ENCODE measurements at places on chromosomes 11 and 22.
A peak's percentile ranks its signal among the peaks of the same experiment; 100 is the strongest.

GRCh38 chr11:63958008-63958407 lies 16.4 kb upstream of the COX8A start:
- DNase-seq = no peak

GRCh38 chr11:126702165-126702720 lies 298.3 kb downstream of the KIRREL3 start:
- no peak for DNase-seq

- DNase-seq = no peak
These were observed 40.6 kb upstream of the ARL14EP start for GRCh38 chr11:30282289-30282631.

- DNase-seq = no peak
These were observed 17.1 kb upstream of the TOLLIP start for GRCh38 chr11:1326435-1327063.

GRCh38 chr11:107263844-107264563 lies 193.6 kb downstream of the CWF19L2 start:
- DNase-seq = no peak

DNA sequence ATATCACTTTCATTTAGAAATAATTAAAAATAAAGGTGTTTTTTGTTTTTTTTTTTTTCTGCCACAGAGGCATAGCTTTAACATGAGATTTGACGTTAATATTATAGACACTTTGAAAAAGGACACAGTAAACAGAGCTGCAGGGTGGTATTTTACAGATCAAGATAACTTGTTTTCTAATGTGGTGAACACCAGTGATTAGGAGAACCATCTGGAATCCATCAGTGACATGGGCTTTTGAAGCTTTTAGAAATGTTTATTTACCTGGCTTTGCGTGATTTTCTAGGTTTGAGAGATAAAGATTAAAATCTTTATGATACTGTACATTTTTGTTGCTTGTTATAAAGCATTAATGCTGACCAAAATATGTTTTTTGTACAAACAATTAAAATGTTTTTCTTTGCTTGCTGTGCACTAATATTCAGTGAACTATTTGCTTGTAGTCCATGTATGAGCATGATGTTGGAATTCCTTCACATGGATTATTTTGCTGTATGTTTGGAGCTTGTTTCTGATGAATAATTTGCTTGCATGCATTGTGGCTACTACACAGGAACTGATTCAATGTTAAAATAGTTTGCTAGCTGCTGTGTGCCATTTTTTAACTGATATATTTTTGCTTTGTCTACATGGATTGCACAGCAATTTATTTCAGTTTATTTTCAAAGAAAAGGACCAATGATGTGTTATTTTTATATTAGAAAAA lies 352.1 kb upstream of the NARS2 start:
- DNase-seq = no peak

- no peak for DNase-seq
These were observed 81.1 kb downstream of the MORC2 start for GRCh38 chr22:30887453-30887852.

- no peak for DNase-seq
These were observed 1078.0 kb downstream of the LRRC4C start for GRCh38 chr11:40381481-40381880.

GRCh38 chr22:27877501-27877900 lies 41.6 kb downstream of the PITPNB start:
- no peak for DNase-seq

- no peak for DNase-seq
These were observed 74.1 kb downstream of the CDKN1C start for GRCh38 chr11:2811206-2812091.

- DNase-seq = no peak
These were observed 32.2 kb downstream of the ZBTB16 start for GRCh38 chr11:114091516-114092397.

DNA sequence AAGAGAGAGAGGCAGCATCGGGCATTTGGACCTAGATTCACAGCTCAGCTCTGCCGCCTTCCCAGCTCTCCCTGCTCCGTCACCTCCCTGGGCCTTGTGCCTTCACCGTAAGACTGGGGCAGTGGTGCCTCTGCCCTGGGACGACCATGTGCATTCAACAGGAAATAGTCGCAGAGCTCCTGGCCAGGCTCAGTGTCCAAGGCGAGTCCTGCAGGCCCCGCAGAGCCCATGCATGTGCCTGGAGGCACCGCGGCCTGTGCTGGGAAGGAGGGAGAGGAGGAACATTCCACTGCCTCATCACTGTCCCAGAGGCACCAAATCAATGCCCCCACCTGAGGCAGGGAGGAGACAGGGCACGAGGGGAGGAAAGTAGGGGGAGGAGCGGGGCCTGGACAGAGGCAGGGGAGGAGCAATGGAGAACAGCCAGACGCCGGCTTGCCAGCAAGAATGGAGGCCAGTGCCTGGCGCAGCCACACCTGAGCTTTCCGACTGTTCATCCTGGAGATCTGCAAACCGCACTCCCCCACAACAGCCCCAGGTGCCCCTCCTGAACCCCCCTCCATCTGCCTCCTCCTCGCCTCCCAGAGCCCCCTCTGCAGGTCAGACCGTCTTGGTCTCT lies 74.4 kb upstream of the PRR5 start:
- no peak for DNase-seq

- DNase-seq = no peak
These were observed 594 bp downstream of the NRXN2 start for GRCh38 chr11:64722141-64723065.

DNA sequence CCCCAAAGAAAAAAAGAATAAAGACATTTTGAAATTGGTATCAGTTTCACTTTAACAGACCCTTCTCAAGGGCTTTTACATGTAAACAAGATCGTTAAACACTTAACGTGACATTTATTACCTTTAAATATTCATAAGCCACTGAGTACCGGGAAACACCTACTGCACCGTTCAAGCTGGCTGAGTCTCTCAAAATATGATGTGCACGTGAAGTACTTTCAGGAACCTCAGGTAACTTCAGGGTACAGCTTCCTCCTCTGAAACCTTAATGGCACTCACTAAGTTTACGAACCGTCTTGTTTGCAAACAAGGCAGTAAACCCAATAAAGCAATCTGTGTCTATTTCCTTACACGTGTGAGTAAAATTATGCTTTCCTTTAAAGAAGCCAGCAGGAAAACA lies 105.5 kb upstream of the TENM4 start:
- no peak for DNase-seq

GRCh38 chr22:17401728-17402127 lies 32.5 kb downstream of the CECR2 start:
- no peak for DNase-seq

- DNase-seq = peak; percentile 88
These were observed 54.1 kb downstream of the WNT11 start for GRCh38 chr11:76152086-76152681.

DNA sequence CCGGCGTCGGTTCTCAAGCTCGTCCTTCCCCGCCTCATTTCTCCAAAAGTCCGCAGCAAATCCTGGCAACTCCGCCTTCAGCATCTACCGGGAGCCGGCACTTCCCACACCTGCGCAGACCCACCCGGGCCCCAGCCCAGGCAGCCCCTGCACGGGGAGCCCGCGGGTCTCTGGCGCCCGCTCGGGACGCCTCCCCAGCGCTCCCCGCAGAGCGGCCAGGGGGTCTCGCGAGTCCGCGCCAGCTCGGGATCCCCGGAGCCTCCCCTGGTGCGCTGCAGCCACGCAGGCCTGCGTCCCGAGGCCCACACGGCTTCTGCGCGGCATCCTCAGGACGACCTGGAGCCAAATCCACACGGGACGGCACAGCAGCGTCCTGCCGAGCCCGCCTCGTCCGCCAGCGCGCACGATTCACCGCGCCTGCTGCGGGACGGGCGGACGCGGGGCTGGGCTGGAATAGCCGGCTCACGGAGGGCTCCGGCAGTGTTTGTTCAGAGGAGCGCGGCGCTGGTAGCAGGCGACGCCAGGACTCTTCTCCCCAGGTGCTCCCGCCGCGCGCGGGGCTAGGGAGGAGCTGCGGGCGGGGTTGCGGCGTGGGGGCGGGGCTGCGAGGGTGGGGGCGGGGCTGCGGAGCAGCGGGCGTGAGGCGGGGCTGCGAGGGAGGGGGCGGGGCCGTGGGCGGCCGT lies 816 bp upstream of the PHRF1 start:
- DNase-seq = peak; percentile 65

DNA sequence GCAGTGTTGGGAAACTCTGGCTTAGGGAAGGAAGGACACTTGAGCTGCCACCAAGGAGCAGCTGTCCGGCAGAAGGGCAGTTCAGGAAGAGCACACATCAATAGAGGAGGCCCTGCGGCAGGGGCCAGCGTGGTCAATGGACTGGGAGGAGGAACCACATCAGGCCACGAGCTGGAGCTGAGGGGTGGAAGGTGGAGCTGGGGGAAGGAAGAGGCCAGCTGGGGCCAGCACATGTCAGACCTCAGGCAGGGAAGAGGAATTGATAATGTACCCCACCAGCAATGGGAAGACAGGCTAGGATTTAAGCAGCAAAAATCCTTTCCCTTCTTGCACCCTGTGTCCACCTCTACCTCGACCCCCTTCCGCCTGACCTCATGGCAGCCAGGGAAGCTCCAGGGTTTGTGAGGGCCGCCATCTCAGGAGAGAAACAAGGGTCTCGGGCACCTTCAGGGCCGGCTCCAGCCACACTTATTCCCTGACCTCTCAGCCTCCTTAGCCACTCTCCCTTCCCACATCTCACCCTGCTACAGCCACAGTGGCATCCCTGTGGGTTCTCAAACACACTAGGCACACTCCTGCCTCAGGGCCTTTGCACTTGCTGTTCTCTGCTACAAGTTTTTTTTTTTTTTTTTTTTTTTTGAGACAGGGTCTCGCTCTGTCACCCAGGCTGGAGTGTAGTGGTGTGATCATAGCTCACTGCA lies 157.8 kb upstream of the GRK3 start:
- DNase-seq = no peak

GRCh38 chr11:36605221-36606216 lies 7.5 kb upstream of the RAG2 start:
- no peak for DNase-seq

- DNase-seq = no peak
These were observed 12.5 kb downstream of the MIF start for GRCh38 chr22:23906641-23907040.

GRCh38 chr11:32087597-32087996 lies 3.3 kb upstream of the RCN1 start:
- peak; percentile 11 for DNase-seq

- no peak for DNase-seq
These were observed 21.3 kb downstream of the SYN3 start for GRCh38 chr22:33036881-33037280.

GRCh38 chr11:30314625-30315024 lies 8.3 kb upstream of the ARL14EP start:
- DNase-seq = no peak

DNA sequence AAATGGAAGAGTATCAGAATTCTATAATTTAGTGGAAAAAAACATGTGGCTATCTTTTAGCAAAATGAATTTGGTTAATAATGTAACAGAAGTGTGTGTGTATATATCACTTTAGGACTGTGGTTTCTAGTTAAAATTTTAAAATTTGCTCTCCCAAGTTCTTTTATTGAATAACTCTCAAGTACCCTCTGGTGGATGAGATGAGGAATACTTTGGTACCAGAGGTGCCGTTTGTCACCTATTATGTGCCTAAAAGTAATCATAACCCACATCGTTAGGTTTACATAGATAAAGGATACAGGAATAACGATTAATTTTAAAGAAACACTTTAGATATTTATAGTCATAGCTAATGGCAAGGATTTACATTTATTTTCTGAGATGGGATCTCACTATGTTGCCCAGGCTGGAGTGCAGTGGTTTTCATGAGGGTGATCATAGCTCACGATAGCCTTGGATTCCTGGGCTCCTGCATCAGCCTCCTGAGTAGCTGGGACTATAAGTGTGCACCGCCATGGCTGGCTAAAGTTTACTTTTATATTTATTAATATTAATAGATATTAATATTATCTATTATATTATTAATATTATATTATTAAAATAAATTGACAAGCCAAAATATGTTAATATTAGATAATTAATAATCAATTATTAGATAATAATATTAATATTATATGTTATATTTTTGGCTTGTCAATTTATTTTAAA lies 66.7 kb upstream of the CAPRIN1 start:
- DNase-seq = no peak

- no peak for DNase-seq
These were observed 13.9 kb downstream of the RBM4B start for GRCh38 chr11:66663741-66664296.

DNA sequence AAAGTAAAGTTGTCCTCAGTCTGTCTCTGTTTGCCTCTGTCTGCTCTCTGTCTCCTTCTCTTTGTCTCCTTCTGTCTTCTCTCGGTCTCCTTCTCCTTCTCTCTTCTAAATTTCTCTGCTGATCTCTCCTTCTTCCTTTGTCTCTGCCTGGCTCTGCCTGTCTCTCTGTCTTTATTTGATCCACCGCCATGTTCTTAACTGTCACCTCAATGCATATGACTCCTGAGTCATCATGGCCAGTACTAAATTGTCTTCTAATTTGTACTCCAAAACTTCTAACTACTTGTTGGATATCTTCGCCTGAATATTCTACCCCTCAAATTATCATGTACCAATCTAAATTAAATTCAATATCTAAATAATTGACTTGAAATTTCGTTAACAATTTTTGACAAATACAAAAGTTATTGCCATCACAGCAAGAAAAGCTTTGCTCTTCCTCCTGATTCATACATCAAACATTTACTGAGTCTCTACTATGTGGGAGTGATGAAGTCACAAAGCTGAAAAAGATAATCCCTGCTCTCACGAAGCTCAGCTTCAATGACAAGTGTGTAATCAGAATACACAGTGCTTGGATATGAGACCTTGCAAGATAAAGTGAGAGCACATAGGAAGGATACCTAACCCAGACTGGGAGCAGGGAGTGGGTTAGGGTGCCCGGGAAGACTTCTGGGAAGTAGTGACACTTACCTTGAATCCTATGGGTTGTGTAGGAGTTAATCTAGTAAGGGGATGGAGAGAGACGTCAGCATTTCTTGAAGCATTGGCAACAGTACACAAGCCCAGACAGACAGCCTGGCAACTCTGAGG lies 193.0 kb downstream of the MAML2 start:
- peak; percentile 69 for DNase-seq

DNA sequence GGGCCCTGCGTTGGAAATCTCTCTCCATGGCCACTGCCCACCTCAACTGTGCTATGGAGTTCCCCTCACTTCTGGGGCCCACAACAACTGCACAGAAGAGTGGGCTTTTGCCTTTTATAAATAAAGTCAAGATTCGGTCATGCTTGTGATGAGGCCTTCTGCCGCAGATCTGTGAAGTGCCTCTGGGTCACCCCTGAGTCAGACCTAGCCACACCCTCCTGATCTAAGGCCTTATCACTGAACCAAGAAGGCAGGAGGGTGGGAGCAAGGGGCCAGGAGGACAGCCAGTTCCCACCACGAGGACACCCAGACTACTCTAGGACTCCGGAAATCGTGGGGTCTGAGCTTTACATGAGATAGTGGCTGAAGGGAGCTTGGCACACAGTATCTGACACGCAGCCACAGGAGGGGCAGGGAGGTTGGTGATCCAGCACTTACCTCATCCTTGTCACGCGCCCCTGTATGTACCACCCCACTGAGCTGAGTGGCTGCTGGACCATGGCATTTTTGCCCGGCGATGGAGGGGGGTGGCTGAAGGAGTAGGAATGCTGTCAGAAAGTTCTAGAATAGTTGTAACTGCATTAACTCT lies 115.7 kb downstream of the ABTB2 start:
- no peak for DNase-seq

All from HTR-8/SVneo (cell line).